ENCODE measurements at places on chromosomes 16 and 17.

GRCh38 chr17:59353106-59353854 is 21.8 kb downstream of the YPEL2 start:
- DNase-seq = no peak

GRCh38 chr16:14302399-14303181 is 231.5 kb downstream of the MRTFB start:
- DNase-seq = peak; percentile 20

DNA sequence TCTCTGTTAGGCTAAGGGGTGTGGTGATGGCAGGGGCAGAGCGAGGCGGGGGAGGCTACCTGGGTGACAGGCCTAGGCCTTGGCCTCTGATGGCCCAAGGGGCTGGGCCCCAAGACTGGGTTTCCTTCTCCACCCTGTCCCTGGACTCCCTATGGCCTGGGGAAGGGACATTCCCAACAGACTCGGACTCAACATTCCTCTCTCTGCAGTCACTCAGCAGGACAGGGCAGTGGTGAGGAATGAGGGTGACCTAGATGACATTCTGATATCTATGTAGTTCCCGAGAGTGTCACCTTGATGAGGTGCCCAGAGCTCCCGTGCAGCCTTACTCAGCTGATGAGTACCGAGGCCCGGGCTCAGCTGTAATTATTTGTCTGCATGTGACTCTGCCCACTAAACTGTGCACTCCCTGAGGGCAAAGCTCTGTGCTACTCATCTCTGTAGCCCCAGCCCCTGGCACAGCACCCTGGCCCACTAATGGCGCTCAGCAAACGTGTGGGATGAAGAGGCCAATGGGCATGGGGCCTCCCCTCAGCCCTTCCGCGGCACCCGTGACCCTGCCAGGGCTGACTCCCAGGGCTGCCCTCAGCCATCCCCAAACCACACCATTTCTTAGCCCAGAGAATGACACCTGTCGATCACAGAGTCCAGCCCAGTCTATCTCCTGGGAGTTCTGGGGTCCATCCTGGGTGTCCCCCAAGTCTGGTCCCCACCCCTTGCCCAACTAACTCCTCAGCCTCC is 2.2 kb downstream of the PLCD3 start:
- DNase-seq = no peak

- DNase-seq = peak; percentile 96
These were observed at the start of gene P2RX1 for GRCh38 chr17:3915995-3916696. Gene P2RX1 (minus strand): TSS chr17:3916465. CDS start chr17:3916225, 240 bp downstream.

DNA sequence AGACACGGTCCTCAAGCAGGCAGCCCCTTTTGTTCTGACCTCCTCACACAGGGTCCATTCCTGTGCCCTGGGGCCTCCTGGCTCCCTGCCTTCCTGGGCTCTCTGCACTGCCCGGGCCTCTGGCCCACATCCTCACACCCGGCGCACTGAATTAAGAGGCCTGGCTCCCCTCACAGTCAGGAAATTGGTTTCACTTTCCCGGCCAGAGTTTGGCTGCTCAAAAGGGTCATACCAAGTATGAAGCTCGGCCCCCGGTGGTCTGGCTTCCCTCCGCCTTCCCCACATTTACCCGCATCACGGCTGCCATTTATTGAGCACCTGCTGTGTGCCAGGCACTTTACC is 220.0 kb downstream of the NTN1 start:
- DNase-seq = no peak

DNA sequence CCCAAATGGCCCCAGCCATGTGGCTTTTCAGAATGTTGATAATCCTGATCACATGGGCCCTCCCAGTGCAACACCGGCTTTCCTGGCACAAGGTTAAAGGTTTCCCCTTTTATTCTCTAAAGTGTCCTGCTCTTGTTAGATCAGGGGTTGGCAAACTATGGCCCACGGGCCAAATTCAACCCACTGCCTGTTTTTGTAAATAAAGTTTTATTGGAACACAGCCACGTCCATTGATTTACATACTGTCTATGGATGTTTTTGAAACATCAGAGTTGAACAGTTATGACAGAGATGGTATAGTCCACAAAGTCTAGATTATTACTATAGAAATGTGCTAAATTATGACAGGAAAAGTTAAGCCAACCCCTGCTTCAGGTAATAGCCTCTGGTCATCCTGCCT is 157.3 kb downstream of the ZFHX3 start:
- DNase-seq = no peak

DNA sequence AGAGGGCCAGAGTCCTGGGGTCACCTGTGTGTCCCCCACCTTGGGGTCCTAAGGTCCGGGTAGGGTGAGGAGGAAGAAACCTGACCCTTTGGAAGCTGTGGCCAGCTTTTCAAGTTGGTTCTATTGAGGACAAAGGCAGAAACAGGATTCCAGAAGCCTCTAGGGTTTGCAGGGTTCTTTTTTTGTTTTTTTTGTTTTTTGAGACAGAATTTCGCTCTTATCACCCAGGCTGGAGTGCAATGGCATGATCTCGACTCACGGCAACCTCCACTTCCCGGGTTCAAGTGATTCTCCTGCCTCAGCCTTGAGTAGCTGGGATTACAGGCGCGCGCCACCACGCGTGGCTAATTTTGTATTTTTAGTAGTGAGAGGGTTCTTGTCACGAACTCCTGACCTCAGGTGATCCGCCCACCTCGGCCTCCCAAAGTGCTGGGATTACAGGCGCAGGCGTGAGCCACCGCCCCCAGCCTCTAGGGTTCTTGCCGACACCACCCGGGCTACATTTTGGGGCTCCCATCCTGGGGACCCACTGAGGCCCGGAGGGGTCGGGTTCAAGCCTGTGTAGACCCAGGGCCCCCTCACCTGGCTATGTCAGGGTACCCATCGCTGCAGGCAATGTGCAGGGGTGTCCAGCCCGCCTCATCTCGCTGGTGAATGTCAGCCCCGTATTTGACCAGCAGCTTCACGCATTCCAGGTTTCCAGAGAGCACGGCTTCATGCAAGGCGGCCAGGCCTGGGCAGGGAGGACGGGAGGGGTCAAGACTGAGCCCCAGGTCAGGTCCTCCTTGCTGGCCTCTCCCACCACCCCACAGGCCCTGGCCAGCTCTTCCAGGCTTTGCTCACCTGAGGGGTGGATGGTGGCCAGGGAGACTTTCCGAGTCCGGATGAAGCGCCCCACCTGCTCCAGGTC is 674 bp downstream of the PPP1R27 start:
- no peak for DNase-seq

GRCh38 chr17:71111934-71112333 is 942.6 kb downstream of the KCNJ2 start:
- DNase-seq = no peak

- no peak for DNase-seq
These were observed 15.8 kb downstream of the C17orf58 start for GRCh38 chr17:67980456-67980855.

- no peak for DNase-seq
These were observed 393 bp downstream of the RNF166 start for GRCh38 chr16:88705801-88706228.

DNA sequence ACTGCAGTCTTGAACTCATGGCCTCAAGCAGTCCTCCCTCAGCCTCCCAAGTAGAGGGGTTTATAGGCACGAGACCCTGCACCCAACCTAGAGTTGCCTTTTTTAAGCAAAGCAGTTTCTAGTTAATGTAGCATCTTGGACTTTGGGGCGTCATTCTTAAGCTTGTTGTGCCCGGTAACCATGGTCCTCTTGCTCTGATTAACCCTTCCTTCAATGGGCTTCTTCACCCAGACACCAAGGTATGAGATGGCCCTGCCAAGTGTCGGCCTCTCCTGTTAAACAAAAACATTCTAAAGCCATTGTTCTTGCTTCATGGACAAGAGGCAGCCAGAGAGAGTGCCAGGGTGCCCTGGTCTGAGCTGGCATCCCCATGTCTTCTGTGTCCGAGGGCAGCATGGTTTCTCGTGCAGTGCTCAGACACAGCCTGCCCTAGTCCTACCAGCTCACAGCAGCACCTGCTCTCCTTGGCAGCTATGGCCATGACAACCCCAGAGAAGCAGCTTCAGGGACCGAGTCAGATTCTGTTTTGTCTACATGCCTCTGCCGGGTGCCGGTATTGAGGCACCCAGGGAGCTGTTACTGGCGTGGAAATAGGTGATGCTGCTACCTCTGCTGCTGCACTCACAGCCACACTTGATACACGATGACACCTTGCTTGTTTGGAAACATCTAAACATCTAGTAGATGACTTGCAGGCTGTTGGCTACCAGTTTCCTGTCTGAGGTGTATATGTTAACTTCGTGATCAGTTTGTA is 3.3 kb downstream of the RPL13 start:
- DNase-seq = no peak

GRCh38 chr16:85363881-85364280 is 249.2 kb upstream of the GSE1 start:
- no peak for DNase-seq

GRCh38 chr17:61551255-61551742 is 39.7 kb downstream of the NACA2 start:
- peak; percentile 70 for DNase-seq

Data from KBM-7 (cell line).